ENCODE measurements at places on chromosomes 1 and 21.

- DNase-seq, result no peak
These were observed 279.9 kb upstream of the C1orf105 start for GRCh38 chr1:172140591-172140990.

- no peak for DNase-seq
These were observed 970.7 kb downstream of the KCNT2 start for GRCh38 chr1:195637539-195637938.

DNA sequence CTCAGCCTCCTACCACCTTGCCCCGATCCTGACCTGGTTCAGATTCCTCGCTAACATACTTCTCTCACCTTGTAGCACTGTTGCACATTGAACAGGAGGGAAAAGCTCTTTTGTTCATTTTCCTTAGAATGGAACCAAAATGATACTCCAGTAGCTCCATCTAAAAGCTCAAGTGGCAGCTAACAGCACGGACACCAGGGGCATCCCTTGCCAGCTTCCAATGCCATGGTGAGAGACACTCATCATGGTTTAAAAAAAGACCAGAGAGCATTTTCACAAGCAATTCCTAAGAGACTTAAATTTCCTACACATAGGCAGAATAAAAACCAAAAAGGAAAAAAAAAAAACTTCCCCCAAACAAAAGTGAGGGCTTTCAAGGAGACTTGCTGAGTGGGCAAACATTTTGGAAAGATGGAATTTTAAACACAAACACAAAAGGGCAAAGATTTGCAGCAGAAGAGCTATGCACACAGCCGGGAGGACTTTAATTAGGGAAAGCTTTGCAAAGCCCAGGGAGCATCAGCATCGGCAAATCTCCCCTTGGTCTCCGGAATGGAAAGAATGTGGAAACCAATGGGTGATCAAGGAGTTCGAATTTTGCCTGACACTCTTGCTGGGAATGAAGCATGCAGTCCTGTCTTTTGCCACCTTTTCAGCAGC lies 84.3 kb downstream of the CAPZB start:
- DNase-seq, result no peak

- no peak for DNase-seq
These were observed 21.4 kb downstream of the LDLRAD2 start for GRCh38 chr1:21833392-21833976.

Measured in amniotic stem cell (primary cell).